WERI-Rb-1 (cell line): ENCODE measurements at places on chromosomes 16 and 17.

- DNase-seq = no peak
These were observed 54.5 kb downstream of the TUBD1 start for GRCh38 chr17:59838052-59838916.

DNA sequence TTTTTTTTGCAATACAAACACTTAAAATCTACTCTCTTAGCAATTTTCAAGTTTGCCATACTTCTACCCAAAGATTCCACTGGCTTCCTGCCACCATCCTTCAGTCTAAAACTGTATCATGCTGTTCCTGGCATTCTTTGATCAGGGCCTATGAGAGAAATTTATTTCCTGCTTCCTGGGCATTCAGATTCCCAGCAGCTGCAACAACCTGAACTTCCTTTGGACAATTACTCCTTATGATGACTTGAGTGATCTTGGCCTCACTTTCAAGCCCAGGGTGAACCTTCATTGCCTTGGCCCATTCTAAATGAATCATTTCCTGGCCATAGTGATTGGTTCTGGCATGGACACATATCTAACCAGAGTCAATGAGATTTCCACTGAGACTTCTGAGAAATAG lies 18.0 kb upstream of the MON1B start:
- no peak for DNase-seq

DNA sequence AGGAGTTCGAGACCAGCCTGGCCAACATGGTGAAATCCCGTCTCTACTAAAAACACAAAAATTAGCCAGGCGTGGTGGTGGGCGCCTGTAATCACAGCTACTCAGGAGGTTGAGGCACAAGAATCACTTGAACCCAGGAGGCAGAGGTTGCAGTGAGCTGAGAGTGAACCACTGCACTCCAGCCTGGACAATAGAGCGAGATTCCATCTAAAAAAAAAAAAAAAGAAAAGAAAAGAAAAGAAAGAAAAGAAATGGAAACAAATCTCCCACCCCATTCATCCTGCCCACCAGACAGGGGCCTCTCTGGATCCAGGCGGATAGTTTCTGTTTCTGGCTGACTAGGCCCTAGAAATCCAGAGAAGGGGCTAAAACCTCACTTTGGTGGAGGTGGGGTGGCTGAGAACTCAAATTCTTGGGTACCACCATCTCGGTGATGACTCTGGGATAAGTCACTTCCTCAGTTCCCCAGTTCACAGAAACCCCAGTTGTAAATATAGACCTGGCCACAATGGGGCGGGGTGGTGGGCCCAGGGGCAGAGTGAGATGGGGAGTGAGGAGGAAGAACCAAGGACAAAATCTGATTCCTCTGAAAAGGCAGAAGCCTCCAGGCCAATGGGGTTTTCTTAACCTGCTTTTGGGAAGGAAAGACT lies 22.2 kb downstream of the SOCS1 start:
- DNase-seq = no peak

DNA sequence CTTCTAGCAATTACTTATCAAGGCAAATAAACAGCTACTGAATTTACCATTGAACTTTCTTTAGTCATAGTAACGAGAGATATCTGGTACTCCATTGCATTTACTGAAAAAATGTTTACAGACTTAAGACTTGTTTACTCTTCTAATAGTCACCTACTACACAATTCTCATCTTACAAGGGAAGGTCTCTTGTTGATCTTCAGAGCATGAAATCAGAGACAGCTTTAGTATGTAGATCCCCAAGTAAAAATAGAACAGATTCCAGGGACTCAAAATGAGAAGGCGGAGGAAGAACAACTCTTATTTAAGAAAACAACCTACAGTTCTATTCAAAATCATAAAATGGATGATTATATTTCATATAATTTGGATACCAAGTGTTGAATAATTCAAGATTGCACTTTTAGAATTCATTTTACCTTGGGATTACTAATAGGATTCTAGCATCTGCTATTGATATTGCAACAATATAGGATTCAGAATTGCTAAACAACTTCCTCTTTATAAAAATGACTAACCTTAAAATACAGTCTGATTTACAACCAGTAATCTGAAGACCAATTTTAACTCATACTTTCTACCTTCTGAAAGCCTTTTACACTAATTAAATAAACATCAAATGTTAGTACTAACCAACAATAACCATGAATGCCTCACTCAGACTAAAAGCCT lies 20.8 kb downstream of the UBE2G1 start:
- no peak for DNase-seq

GRCh38 chr16:71339236-71340171 lies 19.0 kb upstream of the CALB2 start:
- no peak for DNase-seq

DNA sequence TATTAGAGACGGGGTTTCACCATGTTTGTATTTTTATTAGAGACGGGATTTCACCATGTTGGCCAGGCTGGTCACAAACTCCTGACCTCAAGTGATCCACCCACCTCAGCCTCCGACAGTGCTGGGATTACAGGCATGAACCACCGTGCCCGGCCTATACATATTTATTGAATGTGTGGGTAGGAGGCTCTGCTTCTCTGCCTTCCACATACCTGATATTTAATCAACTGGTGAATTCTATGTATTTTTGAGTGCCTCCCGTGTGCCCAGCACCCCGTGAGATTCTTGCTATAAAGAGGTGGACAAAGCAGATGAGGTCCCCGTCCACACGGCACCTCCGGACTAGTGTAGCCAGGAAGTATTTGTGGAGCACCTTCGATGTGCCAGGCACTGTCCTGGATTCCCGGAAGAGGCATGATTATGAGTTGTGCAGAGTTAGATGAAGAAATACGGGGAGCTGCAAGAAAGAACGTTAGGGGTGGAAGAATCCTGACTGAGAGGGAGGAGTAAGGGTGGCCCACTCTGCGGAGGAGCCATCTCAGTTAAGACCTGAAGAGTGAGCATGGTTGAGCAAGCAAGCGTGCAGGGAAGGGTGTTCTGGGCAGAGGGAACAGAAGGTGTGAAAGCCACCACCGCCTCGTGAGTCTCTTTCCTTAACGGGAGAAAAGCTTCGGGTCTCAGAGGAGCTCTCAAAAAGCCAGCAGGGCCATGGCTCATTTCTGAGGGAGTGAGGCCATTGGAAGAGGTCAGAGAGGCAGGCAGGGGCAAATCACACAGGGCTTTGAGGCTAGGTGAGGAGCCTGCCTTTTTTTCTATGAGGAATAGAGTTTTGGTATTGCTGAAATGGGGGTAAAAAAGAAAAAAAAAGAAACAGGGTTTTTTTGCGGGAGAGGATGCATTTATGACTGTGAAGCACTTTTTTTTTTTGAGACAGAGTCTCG lies 21.2 kb downstream of the CRISPLD2 start:
- no peak for DNase-seq

GRCh38 chr17:35775583-35775982 lies 14.9 kb downstream of the C17orf50 start:
- DNase-seq = no peak

- no peak for DNase-seq
These were observed 52.9 kb downstream of the ESRP2 start for GRCh38 chr16:68183046-68183445.

GRCh38 chr16:26295625-26296304 lies 604.0 kb downstream of the HS3ST4 start:
- no peak for DNase-seq

DNA sequence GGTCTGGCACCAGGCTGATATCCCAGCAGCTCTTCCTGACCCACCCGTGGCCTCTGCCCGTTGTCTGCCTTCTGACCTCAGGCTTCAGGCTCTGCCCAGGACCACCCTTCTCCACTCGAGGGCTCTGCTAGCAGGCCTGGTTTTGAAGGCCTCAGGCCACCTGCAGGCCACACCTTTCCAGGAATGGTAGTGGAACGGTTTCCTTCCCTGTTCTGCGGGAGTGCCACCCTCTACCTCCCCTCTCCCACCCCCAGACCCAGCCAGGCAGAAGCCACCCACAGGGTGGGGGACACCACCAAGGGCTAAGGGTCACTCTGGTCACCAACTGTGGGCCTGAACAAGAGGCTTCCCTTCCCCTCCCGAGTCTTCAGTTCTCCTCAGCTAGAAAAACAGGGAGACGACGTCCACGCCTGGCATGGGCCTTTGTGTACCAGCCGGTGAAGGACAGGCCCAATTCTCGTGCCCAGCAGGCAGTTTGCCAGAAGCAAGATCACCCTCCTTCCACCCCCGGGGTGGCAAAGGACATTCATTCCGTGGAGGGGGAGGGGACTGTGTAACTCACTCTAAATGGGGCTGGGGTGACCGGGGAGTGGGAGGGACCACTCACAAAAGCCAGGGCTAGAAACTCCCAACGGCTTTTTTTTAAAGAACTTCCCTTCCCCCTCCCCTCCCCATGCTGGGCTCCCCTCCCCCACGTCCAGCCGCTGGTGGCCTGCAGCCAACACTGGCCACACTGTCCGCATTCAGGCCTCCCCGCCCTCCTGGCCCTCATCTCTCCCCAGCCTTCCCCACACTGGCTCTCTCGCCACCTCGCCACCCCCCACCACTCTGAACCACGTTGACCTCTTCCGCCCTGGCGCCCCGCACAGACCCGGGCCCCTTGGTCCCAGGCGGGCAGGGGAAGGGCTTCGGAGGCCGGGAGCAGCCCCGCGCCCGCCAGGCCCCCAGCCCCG lies 7.7 kb downstream of the CBX4 start:
- no peak for DNase-seq

- DNase-seq = peak; percentile 95
These were observed 30.0 kb upstream of the USP22 start for GRCh38 chr17:21072745-21073197.

DNA sequence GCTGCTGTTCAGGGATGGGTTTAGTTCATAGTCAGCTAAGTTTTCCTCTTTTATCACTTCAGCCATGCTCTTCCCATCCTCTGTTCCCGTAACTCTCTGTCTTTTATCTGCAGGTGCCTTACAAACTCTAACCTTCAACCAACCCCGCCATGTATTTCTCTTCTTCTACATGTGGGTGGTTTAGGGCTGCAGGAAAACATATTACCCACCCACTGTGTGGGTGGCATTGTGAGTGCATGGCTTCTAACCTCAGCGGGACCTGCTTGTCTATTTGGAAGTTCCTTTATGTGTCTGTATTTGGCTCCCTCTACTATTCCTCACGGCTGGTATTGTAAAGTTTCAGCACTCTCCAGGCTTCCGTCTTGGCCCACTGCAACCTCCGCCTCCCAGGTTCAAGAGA lies 39.0 kb upstream of the TANC2 start:
- DNase-seq = no peak

DNA sequence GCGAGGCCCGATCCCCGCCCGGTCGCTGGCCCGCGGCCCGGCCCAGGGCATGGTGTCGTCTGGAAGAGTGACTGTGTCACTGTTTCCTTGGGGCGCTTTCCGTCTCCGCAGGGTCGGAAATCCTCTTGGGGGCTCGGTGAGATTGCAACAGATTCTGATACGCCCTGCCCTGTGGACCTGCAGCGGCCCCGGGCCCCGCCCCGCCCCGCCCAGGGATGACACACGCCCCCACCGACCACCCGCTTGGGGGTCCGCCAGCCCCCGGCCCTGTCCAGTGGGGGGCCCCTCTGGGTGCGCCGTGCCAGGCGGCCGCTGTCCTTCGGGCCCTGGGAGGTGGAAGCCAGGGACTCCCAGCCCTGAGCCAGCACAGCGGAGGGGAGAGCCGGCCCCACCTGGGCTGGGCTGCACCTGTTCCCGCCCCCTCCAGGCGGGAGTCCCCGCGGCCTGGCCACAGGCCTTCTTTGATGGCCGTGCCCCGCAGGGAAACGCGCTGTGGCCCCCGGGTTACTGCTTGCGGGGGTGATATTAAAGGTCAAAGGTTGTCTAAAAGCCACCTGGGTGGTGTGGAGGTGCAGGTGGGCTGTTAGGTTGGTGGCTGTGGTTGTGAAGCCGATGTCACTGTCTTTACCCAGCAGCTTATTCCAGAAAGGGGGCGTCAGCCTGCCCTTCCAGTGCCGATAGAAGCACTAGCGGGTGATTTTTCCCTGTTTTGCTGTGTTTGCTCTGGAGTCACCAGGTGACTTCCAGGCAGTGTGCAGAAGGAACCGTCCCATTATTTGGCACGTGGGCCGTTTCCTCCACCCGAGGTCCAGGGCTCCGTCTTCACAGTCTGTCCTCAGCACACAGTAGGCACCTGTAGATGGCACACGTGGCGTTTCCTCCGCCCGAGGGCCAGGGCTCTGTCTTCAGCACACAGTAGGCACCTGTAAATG lies 752 bp downstream of the TBC1D24 start:
- peak; percentile 42 for DNase-seq

DNA sequence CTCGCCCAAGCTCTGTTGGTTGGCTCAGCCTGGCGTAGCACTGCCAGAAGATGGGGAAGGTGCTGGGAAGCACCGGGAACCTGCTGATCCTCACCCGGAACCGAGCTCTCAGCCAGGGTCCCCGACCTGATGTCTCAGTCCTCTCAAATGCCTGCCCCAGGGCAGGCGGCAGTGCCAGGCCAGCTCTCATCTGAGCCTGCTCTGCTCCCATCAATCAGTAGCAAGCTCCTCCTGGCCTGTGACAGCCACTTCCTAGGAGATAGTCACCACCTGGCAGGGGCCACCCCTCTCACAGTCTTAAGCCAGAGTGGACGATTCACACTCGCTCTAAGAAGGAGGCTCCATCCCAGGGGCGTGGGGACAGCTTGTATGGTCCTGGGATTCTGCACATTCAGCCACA lies 62.0 kb downstream of the ENGASE start:
- peak; percentile 92 for DNase-seq
